ENCODE measurements at places on chromosomes 5 and 9.

DNA sequence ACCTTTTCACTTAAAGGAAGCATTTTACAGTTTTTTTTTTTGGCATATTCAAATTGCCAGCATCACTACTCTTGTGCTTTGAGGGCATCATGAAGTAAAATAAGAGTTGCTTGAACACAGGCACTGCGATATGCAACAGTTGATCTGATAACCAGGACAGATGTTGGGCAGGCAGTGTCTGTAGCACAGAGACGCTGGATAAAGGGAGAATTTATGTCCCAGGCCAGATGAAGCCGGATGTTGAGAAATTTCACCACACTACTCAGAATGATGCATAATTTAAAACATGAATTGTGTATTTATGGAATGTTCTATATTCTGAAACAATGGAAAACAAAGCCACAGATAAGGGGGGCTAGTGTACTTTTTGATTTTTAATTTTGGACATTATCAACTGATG is 71.4 kb downstream of the SLC12A2 start:
- DNase-seq = no peak

DNA sequence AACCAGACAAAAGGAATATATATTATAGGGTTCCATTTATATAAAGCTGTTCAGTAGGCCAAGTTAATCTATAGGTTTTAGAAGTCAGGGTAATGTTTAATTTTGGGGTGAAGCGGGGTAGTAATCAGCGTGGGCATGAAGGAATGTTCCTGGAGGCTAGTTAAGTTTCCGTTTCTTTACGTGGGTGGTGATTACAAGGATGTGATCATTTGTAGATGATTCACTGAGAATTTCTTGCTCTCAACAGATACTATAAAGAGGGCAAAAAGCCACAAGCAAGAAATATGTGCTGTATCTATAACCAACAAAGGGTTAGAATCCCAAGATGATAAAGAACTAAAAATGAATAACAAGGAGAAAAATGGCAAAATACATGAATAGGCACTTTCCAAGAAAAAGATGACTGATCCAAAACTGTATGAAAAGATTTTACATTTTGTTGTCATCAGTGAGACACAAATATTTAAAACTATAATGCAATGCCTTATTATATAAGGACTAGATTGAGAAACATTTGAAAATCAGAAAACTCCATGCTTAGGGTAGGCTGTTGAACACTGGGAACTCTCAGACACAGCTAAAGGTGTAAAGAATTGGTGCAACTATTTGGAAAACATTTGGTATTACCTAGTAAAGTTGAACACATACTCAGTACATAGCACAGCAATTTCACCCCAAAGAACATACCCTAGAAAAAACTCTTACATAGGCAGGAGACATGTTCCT is 224.3 kb upstream of the S1PR3 start:
- DNase-seq = no peak

DNA sequence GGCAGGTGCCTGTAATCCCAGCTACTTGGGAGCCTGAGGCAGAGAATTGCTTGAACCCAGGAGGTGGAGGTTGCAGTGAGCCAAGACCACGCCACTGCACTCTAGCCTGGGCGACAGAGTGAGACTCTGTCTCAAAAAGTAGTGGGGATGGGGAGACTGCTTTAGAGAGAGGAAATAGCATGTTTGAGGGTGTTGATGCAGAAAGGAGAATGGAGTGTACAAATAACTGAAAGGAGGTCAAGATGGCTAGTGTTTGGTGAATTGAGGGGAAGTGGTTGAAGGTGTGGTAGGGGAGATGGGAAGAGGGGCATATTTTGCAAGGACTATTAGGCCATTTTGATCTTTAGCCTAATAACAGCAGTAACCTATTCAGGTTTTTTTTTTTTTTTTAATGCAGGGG is 18.2 kb downstream of the TENT2 start:
- DNase-seq = no peak

- no peak for DNase-seq
These were observed 93.3 kb downstream of the PARP8 start for GRCh38 chr5:50759526-50760270.

- no peak for DNase-seq
These were observed 28.0 kb upstream of the MAP1B start for GRCh38 chr5:72079288-72079687.

DNA sequence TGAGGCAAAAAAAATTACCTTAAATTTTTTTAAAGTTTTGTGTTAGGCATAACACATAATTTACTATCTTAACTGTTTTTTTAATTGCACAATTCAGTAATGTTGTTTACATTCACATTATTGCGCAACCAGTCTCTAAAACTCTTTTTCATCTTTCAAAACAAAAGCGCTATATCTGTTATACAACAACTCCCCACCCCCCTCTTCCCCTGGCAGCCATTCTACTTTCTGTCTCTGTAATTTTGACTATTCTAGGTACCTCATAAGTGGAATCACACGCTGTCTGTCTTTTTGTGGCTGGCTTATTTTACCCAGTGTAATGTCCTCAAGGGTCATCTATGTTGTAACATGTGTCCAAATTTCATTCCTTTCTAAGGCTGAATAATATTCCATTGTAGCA is 241.5 kb upstream of the DMRT1 start:
- DNase-seq = no peak

DNA sequence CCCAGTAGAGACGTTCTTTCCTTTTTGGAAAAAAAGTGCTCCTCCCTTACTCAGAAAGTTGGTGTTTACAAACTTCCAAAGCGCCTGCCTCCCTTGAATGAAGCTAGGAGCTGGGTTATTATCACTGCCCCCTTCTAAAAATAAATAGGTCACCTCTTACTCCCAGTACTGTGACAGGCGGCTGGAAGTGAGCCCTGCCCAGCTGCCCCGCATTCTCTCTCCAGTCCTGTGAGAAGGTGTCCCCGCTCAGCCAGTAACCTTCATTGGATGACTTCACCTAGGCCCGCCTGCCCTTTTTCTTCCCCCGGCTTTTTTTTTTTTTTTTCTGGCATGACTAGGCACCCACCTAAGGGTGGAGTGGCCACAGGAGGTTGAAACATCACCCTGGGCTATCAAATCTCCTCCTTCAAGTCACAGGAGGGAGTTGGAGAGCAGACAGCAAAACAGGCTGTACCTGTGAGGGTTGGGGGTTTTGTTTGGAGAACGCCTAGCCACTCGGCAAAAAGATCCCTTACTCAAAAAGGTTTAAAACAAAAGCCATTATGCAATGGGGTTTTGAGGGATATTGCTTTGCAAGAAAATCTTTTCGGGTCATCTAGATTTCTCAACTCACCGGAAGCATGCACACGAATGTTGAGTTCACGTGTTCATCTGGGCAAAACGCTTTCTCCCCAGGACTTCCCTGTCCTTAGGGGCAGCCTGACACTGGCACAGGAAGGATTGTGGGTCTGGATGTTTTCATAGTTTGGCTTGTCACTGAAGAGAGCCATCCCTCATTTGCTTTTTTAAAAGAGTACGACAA is 43.3 kb upstream of the ZNF622 start:
- DNase-seq = no peak

DNA sequence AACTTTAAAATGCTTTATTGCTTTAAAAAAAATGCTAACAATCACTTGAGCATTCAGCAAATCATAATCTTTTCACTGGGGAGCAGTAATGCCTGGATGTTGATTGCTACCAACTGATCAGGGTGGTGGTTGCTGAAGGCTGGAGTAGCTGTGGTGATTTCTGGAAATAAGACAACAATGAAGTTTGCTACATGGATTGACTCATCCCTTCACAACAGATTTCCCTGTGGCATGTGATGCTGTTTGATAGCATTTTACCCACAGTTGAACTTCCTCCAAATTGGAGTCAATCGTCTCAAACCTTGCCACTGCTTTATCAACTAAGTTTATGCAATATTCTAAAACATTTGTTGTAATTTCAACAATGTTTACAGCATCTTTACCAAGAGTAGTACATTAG is 83.3 kb downstream of the MLLT3 start:
- DNase-seq = no peak

DNA sequence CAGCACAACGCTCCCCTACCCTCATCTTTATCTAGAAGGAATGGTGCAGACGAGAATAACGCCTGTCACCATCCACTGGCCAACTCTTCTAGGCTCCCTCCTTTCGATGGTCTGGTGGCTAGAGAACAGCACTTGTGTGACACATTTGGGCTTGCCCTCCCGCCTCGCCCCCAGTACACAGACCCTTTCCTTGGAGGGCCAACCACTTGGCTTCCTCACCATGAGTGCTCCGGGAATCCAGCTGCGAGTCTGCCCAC is 1.4 kb downstream of the GNAQ start:
- DNase-seq = no peak

DNA sequence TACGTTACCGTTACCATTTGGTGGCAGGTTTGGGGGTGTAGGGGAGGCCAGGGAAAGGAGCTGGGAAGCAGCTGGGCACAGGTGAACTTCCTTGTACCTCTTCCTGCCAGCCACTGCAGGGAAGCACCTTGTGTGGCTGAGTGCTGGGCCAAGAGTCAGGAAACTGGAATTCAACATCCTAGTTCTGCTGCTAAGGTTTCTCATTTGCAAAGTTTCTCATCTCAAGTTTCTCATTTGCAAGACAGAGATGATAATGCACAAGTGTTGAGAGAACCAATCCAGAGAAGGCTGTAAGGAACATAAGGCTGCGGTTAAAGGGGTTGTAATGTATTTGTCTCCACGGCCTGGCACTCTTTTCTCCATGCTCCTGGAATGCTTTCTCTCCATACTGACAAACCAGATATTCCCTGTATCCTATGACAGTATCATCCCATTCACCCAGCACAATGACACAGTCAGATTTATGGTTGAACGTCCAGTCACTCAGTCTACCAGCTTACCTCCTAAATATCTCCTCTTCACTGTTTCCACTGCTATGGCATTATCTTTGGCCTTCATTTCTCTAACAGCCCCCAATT is 33.6 kb upstream of the LARP1 start:
- no peak for DNase-seq

GRCh38 chr9:129473523-129474244 is 147.2 kb downstream of the C9orf50 start:
- no peak for DNase-seq

DNA sequence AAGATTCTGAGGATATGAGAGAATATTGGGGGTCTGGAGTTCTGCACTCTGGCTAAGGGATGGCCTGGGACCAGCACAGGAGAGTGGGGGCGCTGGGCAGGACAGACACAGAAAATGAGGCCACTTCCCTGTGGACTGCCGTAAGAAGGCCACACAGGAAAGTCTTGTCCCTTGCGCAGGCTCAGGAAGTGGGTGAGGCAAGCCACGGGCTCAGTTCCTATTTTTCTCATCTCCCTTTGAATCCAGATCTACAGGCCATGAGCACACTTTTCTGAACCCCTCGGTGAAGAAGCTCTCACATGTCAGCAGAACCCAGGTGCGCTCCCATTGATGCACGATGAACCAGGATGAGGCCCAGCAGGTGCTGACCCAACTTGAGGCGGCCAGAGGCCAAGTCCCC is 207.4 kb downstream of the AGTPBP1 start:
- no peak for DNase-seq

DNA sequence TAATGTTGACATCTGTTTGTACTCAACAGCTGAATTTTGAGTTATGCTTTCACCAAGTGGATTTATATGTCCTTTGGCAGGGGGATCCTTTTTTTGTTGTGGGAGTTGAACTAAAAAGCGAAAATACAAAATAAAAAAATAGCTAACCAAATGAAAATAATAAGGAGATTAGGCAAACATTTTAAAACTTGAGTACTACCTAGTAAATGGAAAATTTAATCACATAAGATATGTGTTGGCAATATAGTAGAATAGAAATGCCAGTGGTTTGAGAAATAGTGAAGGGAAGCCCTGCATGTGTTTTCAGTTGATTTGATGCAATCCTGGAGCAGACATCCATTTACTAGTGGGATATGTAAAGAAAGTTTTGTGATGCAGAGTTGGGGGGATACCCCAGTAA is 98.0 kb downstream of the RASGRF2 start:
- DNase-seq = no peak

DNA sequence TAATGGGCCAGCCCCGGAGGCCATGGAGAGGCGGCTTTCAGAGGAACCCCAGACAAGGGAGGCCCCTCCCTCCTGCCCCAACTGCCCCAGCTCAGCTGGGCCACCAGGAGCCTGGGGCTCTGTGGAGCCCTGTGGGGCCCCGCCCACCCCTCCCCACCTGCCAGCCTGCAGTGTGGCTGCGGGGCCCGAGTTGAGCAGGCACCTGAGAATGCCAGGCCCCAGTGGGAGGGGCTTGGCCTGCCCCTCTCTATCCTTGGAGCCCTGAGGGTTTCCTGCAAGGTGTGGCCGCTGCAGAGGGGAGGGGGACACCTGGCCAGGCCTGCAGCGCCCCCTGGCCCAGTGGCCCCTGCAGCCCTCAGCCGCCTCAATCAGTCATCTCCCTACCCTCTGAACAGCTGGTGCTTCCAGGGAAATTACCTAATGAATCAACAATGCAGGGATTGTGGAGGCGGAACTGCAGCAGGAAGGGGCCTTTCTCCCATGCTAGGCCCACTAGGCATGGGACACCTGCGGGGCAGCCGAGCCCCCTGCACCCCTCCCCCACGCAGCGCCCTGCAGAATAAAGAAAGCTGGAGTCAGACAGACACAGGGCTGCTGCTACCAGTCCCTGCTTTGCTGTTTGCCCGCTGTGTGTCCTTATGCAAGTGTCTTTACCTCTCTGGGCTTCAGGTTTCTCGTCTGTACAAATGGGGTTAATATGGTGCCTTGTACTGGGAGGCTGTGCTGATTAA is 48.0 kb downstream of the LMX1B start:
- DNase-seq = no peak

DNA sequence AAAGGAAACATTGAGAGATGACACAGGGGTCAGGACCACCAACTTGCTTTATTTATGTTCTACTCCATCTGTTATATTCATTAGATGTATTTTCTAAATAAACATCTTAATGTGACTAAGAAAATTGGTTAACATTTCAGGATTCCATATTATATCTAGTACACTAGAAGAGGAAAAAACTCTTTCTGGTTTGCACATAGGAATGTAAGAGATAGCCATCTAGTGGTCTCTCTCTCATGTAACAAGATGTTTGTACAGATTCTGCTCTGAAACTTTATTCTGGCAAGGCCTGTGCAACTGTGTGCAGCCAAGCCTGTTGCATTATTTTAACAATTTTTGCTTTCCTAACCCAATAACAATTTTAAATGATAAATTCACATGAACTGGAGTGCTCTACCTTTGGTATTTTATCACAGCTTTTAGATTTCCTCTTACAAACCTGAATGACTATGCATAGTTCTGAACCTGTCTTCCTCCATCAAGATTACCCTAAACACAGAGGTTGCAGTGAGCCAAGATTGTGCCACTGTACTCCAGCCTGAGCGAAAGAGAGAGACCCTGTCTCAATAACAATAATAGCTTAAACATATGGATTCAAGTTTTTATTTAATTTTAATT is 148.2 kb downstream of the GIN1 start:
- peak; percentile 6 for DNase-seq

Measured in amniotic stem cell (primary cell).